ENCODE measurements at places on chromosomes 6 and 20.

- no peaks in the 10 kb centered on the region for H3K4me1 ChIP-seq
- no peak overlapping the region for H3K4me3 ChIP-seq
- no peaks in the 10 kb centered on the region for H3K27me3 ChIP-seq
- no peak for DNase-seq
- no peaks in the 10 kb centered on the region for H3K36me3 ChIP-seq
These were observed 64.6 kb downstream of the RNF144B start for GRCh38 chr6:18451756-18452155.

DNA sequence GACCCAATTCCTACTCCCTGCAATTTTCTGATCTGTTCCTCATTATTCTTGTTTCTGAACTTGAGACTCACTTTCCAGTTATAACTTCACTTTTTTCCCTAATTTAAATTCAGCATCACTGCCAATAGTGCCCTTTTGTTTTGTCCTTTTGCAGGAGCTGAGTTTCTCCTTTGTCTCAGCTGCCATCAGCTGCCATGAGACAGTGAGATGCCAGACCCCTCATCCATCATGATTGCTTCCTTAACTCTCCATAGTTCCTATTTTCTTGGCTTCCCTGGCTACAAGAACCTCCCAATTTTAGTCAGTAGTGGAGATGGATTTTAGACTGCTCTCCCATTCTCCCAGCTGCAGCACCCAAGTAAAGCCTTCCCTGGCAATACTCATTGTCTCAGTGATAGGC is 518.1 kb downstream of the HDGFL1 start:
- H3K4me1 ChIP-seq = no peaks in the 10 kb centered on the region
- no peak for DNase-seq
- H3K27ac ChIP-seq = no peak overlapping the region

- no peaks in the 10 kb centered on the region for H3K27me3 ChIP-seq
- no peaks in the 10 kb centered on the region for H3K36me3 ChIP-seq
- peaks cover 47% of the 10 kb centered on the region for H3K4me1 ChIP-seq
- no peak for DNase-seq
These were observed 14.1 kb downstream of the DAAM2 start for GRCh38 chr6:39806278-39806677.

- no peaks in the 10 kb centered on the region for H3K27me3 ChIP-seq
- no peaks in the 10 kb centered on the region for H3K36me3 ChIP-seq
- H3K4me3 ChIP-seq = no peak overlapping the region
- no peaks in the 10 kb centered on the region for H3K4me1 ChIP-seq
These were observed 38.8 kb upstream of the FOXA2 start for GRCh38 chr20:22623211-22623610.

- H3K36me3 ChIP-seq = no peaks in the 10 kb centered on the region
- no peak overlapping the region for H3K27ac ChIP-seq
- DNase-seq = no peak
- H3K27me3 ChIP-seq = no peaks in the 10 kb centered on the region
These were observed 95.6 kb downstream of the SYCP2 start for GRCh38 chr20:59837623-59838394.

Measured in sigmoid colon (tissue), 7 donors.